ENCODE measurements at places on chromosomes 5 and 9.

DNA sequence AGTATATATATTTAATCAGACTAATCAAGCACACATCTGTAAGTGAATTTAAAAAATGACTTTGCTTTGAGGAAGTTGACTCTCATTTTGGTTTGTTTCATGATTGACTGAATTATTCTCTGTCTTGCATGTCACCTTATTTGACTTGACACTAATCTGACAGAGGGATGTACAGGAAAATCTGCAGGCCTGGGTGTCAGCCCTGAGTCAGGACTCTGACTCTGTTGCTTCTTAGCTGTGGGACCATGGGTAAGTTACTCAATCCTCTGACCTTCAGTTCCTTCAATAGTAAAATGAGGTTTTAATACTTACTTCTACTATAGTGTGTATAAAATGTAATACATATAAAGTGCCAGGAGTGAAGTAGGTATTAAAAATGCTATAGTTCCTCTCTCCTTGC lies 415.9 kb downstream of the ARHGEF28 start:
- DNase-seq, result no peak

DNA sequence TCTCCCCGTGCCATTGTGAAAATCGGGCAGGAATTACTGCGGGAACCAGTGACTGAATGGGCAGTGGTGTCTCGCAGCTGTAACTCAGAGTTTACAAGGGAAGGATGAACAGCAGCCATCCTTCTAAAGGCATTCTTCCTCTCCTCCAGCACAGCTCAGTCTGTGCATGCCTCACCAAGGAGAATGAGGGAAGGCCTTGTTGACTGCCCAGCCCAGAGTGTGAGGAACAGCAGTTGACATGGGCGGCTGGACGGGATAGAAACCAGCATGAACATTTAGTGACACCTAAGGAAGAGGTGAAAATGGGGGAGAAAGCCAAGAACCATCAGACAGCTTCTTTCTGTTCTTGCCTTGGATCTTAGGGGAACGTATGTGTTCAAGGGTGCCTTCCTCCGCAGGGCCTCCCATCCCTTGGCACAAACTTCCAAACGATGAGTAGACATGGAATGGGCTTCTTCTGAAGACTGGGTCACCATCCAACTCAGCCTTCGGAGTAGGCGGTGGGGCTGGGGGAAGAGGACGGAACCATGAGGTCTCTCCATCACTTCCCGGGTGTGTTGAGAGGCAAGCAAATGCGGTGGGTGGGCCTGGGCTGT lies 887 bp upstream of the PDE8B start:
- DNase-seq, result no peak

DNA sequence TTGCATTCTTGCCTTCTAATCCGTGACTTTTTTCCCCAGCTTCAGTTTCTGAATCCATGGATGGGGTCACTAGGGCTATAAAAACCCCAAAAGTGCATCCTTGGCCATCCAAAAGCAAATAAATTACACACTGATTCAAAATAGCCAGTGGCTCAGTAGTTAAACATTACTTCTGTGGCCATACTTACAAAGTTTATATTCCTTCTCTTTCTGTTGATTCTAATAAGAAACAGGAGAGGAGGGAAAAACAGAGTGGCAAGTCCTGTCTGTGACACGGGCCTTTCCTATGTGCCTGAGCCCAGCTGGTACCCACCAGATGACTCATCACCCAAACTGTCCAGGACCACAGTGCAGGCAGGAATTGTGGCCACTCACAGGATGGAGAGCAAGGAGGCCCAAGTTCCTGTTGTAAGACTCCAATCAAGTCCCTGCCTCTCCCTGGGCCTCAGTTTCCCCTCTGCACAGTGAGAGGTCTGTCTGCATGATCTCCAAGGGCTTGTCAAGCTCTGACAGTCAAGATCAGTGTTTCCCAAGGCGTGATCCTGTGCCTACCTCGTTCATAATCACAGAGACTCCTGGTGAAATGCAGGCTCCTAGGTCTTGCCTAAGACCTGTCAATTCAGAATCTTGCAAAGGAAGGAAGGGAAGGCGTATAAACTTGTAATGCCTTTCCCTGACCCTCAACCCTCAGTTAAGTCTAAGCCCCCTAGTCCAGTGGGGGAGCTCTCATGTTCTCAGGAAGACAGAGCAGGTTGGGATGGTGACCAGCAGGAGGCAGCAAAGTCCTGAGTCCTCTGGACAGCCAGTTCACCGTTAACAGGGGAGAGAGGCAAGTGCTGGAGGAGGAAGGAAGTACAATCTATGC lies 29.5 kb downstream of the TNIP1 start:
- DNase-seq, result peak; percentile 60

DNA sequence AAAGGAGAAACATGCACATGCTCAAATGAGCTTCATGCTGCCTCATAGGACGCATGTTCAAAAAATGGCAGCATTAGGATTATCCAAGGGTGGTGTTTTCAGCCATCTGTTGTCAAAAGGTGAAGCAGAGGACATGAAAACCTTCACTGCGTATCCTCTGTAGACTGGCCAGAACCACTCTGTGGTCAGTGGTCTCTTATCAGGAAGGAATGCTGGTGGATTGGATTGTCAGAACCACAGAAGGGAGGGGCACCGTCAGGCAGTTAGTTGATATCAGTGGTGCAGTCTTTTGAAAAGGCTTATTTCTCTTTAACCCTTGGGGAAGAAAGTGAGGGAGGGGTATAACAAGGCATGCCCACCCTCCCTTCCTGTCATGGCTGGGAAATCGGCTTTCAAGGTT lies 100.1 kb downstream of the FBXL7 start:
- no peak for DNase-seq

- DNase-seq, result no peak
Measured at GRCh38 chr9:21268347-21268657, 28.5 kb upstream of the IFNA14 start.

GRCh38 chr5:93219641-93220145 lies 361.3 kb downstream of the NR2F1-AS1 start:
- peak; percentile 73 for DNase-seq

- no peak for DNase-seq
Measured at GRCh38 chr9:118558891-118559290, 810.3 kb downstream of the BRINP1 start.

GRCh38 chr5:135272311-135272805 lies 126.7 kb downstream of the MACROH2A1 start:
- no peak for DNase-seq
